ENCODE measurements at places on chromosomes 7 and 10.

- no peak for DNase-seq
Measured at GRCh38 chr7:124267154-124267553, 234.3 kb upstream of the TMEM229A start.

- DNase-seq: no peak
Measured at GRCh38 chr7:74193054-74193453, 16.8 kb upstream of the LAT2 start.

GRCh38 chr10:1216574-1217236 is 160.5 kb downstream of the WDR37 start:
- DNase-seq: no peak

- DNase-seq: no peak
Measured at GRCh38 chr10:44988957-44989585, 10.5 kb upstream of the DEPP1 start.

DNA sequence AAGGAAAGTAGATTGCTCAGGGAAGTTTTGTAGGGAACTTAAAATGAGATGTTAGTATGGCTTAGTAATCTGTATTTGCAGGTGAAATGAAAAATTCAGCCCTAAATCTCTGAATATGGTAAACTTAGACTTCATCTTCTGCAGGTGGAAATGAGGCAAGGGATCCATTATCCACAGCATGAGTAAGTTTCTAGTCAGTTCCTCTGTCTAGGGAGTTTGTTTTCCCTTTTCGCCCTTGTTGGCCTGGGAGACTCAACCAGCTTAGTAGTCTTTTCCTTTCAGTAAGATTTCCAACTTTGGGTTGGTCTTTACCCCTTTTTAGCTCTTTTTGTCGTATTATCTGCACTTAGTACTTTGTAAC is 65.6 kb downstream of the ZEB1 start:
- no peak for DNase-seq

DNA sequence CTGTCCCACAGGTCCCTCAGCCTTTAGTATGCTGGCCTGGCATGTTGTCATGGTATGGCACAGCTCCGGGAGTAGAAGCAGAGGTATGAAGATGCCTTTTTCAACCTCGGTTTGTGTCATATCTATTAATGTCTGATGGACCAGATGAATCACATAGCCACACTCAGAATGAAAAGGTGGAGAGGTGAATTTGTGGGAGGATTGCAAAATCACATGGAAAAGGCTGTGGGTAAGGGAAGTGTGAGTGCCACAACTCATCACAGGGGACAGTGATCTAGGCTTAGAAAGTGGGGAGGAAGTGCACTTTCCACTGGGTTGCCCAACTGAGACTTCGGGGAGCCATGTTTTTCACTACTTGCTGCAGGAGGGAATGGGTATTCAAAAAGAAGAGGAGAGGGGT is 190.7 kb downstream of the WDR11 start:
- DNase-seq: no peak

GRCh38 chr10:129096065-129096984 is 370.7 kb upstream of the MGMT start:
- DNase-seq: no peak

DNA sequence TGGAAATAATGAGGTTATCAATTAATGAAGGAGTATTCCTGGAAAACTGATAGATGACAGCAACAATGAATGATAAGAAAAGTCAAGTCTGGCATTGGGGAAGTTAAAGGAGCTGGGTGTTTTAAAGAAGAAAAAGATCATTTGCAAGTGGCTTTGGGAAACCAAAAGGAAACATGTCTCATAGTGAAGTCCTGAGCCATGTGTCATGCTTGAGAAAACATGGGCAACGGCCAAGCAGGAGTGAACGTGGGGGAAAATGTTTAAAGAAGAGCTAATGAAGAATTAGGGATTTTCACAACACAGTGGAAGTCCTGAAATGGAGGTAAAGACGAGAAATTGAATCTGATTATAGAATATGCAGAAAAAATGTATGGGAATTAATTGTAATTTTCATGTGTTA is 1383.2 kb upstream of the CELF2 start:
- no peak for DNase-seq

DNA sequence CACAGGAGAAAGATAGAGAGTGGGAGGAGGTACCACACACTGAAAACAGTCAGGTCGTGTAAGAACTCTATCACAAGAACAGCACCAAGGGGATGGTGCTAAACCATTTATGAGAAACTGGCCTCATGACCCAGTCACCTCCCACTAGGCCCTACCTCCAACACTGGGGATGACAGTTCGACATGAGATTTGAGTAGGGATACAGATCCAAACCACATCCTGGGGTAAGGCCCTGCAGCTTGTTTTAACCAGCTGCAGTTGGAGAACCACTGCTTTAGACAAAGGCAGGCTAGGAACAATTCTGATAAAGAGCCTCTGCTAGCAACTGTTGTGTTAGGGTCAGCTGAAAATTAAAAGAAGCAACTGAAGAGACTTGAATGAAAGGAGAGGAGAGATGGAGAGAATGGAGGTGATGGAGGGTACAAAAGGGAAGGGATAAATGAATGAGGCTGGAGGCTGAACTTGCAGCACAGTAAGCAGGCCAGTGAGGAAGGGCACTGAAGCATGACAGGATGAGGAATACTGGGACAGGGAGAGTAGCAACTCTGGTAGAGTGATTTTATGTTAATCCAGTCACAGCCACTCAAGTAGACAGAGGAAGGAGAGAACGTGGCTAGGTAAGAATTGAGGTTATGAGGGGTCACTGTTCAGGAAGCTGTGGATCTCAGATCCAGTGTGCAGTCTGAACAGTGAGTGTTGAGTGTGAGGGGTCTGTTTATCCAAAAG is 23.6 kb downstream of the MEST start:
- no peak for DNase-seq

DNA sequence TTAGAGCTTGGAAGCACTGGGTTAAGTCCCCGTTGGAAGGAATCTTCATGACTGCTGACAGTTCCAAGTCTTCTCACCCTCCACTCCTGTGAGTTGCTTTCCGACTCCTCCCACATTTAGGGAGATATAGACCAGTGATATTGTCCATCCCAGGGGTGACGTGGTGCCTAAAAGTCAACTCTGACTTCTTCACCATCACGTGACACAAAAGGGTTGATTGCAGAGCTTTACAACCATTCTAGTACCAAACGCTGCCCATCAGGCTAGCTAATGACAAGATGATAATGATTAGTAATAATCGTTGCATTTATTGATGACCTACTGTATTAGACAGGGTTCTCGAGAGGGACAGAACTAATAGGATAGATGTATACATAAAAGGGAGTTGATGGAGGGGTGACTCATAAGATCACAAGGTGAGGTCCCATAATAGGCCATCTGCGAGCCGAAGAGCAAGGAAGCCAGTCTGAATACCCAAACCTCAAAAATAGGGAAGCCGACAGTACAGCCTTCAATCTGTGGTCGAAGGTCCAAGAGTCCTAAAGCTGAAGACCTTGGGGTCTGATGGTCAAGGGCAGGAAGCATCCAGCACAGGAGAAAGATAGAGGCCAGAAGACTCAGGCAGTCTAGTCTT is 85.3 kb upstream of the CARD11 start:
- DNase-seq: no peak
